ENCODE measurements at places on chromosomes 6 and 20.

DNA sequence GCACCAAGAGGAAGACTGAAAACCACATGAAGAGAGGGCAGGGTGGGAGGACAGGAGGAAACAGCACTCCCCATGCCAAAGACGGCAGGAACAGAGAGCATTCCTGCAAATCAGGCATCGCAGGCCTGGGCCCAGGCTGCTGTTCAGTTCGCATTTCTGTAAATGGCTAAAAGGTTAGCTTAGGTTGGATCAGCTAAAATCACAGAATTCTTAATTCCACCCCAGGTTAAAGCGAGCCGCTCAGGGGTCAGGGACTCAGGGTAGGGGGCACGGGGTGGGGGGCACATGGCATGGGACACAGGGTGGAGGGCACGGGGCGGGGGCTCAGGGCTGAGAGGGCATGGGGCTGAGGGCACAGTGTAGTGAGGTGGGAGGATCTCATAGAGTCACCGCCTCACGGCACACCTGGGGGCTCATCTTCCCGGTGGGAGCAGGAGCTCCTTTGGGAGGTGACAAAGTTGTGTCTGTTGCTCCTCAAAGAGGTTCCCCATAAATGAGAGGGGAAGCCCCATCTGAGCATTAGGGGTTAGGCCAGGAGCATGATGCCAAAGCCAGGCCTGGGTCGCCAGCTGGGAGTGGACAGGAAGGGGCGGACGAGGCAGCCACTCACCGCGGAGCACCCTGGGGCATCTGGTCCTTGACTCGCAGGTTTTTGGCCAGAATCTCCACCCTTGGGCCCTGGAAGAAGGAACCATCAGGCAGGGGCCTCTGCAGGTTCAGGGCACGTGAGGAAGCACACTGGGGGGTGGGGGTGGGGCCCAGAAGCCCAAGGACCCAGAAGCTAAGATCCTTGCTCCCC, 200.7 kb downstream of the PREX1 start:
- no peak for DNase-seq

DNA sequence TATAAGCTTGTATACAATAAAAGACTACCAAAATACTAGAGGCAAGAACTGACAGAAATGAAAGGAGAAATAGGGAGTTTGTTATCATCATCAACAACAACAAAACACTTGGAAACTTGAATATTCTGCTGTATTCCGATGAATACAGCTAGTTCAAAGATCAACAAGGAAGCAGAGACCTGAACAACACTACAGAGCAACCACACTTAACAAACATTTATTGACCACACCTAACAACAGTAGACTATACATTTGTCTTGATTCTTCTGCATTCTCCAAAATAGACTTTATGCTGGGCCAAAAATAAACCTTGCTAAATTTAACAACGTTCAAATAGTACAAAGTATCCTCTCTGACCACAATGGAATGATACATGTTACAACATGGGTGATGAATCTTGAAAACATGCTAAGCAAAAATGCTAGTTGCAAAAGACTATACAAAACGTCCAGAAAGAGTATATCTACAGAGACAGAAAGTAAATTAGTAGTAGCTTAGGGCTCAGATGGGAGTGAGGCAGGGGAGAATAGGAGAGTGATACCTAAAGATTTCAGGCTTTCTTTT, 39.1 kb upstream of the PAK5 start:
- DNase-seq = no peak

- DNase-seq = no peak
These were observed 178.2 kb downstream of the FOXC1 start for GRCh38 chr6:1787894-1788293.

GRCh38 chr6:11494786-11495564, 42.6 kb upstream of the TMEM170B start:
- DNase-seq = no peak

GRCh38 chr6:43775535-43775885, 5.5 kb downstream of the VEGFA start:
- DNase-seq = no peak

DNA sequence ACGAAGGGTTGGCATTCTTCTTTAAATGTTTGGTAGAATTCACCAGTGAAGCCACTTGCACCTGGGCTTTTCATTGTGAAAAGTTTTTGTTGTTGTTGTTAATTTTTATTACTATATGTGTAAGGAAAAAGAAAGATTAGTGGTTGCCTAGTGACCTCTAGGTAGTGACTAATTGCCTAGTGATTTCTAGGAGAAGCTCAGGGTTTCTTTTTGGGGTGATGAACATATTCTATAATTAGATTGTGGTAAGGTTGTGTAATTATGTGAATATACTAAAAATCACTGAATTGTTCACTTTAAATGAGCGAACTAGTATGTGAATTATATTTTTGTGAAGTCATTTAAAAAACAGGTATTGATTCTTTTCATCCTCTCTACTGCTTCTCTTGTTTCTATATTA, 123.8 kb upstream of the TMEM170B start:
- DNase-seq = no peak

- DNase-seq = no peak
These were observed 49.7 kb upstream of the TSHZ2 start for GRCh38 chr20:52922436-52922835.

DNA sequence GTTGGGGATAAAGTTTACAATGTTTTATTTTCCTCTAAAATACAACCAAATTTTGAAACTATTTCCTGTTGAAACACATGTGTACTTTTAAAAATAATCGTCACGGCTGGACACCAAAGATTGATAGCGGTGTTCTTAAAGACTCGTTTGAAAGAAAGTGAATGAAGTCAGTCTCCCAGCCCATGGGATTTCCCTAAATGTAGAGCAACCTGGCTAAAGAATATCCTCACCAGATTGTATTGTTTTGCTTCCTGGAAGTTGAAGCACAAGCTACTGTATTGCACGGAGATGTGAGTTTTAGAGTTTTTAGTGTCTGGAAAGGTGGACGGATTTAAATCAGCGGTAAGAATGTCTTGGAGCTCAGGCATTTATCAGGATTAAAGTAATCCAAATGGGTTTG, 189.5 kb downstream of the THBS2 start:
- no peak for DNase-seq

GRCh38 chr6:72579865-72580264, 42.0 kb upstream of the KCNQ5 start:
- DNase-seq = peak; percentile 77

GRCh38 chr6:143882401-143882930, 18.2 kb downstream of the ZC2HC1B start:
- DNase-seq = peak; percentile 12

DNA sequence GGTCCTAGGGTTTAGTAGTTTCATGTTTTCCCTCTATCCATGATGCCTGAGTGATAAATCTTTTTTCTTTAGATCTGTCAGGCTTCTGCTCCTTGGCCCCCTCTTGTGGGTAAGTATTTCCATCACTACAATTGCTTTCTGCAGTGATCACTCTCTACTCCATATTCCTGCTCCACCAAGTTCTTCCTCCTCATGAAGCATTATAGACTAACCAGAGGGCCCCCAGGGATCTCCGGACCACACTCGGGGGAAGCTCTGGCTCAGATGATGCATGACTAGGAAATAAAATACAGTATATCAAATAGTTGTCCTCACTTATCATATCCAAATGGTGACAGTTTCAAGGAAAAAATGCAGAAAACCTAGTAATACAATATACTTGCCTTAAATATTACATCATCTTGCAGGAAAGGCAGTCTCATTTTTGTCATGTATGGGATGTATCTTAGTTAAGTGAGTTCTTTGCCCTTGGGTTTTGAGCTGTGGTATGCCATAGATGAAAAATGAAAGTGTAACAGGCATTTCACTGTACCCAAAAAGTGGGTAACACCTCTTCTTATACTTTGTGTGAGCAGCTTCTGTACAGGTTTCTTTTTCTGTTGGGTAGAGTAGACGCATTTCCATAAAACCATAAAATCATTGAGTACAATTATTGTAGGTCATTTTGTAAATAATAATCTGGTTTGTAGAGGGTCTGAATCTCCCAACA, 200.9 kb upstream of the EYA4 start:
- no peak for DNase-seq

DNA sequence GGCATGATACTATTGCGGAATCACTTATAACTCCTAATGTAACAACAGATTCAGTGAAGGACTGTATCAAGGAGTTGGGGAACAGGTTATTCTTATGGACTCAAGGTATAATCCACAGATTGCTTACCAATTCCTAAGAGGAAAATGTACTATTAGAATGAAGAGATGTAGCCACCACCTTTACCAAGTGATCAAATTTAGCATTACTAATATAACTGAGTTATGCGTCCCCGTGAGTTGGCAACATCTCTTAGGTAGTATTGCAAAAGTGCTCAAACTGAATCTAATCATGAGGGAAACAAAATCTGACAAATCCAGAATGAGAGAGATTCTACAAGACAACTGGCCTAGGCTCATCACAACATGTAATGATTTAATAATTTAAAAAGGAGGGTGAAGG, 777 bp upstream of the SNRNP48 start:
- no peak for DNase-seq

DNA sequence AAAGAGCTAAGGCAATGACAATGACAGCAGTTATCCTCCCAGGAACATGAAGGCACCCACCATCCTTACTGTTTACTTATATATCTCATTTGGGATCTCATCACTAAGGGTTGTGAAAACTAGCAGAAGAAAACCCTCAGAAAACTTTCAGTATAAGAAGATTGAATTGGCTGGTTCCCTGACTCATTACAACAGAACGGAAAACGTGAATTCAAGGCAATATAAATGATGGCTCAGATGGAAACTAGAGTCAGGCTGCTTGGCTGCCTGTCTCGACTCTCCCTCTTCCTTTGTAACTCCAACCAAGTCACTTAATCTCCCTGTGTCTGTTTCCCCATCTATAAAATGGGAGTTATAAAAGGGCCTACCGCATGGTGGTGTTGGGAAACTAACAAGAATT, 387.1 kb upstream of the JARID2 start:
- no peak for DNase-seq

DNA sequence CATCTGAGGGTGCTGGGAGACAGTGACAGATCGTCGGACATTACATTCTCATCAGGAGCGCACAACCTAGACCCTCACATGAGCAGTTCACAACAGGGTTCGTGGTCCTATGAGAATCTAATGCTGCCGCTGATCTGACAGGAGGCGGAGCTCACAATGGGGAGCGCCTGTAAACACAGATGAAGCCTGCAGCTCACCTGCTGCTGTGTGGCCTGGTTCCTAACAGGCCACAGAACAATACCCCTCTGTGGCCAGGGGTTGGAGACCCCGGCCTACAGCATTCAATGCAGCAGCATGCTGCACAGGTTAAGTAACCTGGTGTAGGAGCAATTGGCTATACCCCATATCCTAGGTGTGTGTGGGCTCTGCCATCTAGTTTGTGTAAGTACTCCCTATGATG, 19.5 kb downstream of the ANKRD60 start:
- DNase-seq = no peak

GRCh38 chr6:18263418-18264218, 712 bp downstream of the DEK start:
- DNase-seq = no peak

- DNase-seq = no peak
These were observed 154.3 kb upstream of the RPS6KA2 start for GRCh38 chr6:166781331-166781730.

GRCh38 chr6:123965894-123966293, 162.2 kb downstream of the NKAIN2 start:
- DNase-seq = no peak

DNA sequence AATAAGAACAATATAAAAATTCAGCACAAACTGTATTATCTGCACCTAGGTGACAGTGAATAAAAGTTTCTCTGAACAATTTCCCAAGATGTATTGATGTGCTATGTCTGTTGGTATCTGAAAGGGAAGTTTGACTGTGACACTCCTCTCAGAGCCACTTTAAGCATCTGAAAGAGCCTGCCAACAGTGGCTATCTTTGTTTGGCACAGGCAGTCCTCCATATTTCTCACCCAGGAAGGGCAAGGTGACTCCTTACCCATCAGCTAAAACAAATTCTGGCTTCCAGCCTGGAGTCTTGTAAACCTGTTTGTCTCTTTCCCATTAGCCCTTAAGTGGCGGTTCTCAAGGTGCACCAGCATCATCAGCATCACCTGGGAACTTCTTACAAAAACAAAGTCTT, 122.4 kb upstream of the VGLL2 start:
- no peak for DNase-seq

GRCh38 chr6:42154461-42155209, 12.2 kb upstream of the C6orf132 start:
- DNase-seq = no peak

GRCh38 chr6:138334000-138334399, 43.7 kb upstream of the SMIM28 start:
- no peak for DNase-seq

GRCh38 chr6:158625881-158626305, 18.6 kb downstream of the DYNLT1 start:
- no peak for DNase-seq
